ENCODE measurements at places on chromosomes 13 and 19. TPM values are rescaled to one million over a fixed set of nuclear protein-coding genes. Genes with fewer than 3 reads are reported as not detected.

DNA sequence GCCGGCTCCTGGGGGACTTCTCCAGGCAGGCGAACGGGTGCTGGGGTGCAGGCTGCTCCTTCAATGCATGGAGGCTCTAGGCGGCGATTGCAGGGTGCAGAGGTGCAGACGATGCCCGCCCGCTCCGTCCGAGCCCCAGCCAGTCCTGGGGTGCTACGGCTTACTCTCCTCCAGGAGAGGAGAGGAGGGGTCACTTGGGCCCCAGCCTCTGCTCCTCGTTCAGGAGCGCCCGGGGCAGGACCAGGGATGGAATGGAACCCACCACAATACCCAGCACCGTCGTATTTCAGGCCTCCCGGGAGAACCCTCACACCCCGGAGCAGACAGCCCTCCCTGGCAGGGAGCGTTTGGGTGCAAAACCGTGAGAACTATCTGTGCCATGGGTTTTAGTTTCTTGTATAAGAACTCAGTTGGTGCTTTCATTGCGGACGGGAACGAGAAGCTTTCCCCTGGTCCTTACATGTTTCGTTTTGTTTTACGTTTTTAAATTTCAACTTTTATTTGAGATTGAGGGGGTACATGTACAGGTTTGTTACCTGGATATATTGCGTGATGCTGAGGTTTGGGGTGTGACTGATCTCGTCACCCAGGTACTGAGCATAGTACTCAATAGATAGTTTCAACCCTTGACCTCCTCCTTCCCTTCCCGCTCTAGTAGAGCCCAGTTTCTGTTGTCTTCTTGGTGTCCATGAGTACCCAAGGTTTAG lies 46.8 kb downstream of the ARHGEF18 start:
- no peaks in the 10 kb centered on the region for H3K36me3 ChIP-seq
- no peaks in the 10 kb centered on the region for H3K4me1 ChIP-seq
- peak overlapping the region; percentile 99 for H3K4me3 ChIP-seq
- no peaks in the 10 kb centered on the region for H3K27me3 ChIP-seq
- peak overlapping the region; percentile 81 for H3K27ac ChIP-seq
- no peak for DNase-seq

GRCh38 chr13:30730526-30730925 lies 4.8 kb upstream of the ALOX5AP start:
- no peak overlapping the region for H3K27ac ChIP-seq
- no peaks in the 10 kb centered on the region for H3K27me3 ChIP-seq
- H3K36me3 ChIP-seq, result no peaks in the 10 kb centered on the region
- H3K4me1 ChIP-seq, result no peaks in the 10 kb centered on the region

- H3K4me3 ChIP-seq, result no peak overlapping the region
- no peaks in the 10 kb centered on the region for H3K36me3 ChIP-seq
- no peak overlapping the region for H3K27ac ChIP-seq
Observed at GRCh38 chr13:73365252-73365651, 306.4 kb downstream of the KLF5 start.

FGF21 gene
- total RNA-seq, result not detected
